ENCODE measurements at places on chromosomes 6 and 20.

GRCh38 chr6:116542426-116542825, 3.1 kb downstream of the TRAPPC3L start:
- no peak for DNase-seq

DNA sequence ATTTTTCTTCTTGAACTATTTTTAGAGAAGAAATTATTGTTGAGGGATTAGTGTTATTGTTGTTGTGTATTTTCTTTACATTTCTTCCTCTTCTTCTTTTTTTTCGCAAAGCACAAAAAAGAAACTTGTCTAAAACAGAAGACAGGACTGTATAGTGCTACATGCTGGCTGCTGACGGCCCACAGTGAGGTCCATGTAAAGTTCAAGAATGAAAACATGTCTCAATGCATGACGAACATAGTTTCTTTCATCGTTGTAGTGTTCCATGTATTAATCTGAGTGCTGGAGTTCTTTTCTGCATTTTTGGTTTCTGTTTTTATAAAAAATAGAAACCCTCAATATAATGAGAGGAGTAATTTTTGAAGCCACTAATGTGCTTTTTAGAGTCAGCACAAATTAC, 462.9 kb upstream of the MARCKS start:
- DNase-seq = no peak

GRCh38 chr6:84462698-84463097, 235.3 kb upstream of the CEP162 start:
- DNase-seq = no peak

DNA sequence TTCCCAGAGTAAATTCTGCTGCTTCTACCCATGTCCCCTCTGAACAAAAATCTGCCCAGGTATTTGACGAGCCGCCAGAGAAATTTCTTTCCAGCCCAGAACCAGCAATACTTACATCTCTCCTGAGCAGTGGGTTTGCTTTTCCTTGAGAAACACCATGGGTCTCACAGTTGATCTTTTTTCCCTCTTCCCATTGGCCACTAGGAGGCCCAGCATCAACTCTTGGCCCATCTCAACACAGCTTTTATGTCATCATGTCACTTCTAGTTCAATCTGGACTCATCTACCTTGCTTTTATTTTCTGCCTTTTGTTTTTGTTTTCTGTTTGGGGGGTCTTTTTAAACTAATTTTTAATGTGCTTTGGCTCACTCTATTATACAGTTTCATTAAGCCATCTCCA, 18.8 kb downstream of the MAFB start:
- DNase-seq = no peak

- DNase-seq = no peak
These were observed 4.8 kb upstream of the ADGB start for GRCh38 chr6:146593986-146594385.

GRCh38 chr20:1933465-1933870, 38.3 kb downstream of the SIRPA start:
- no peak for DNase-seq

DNA sequence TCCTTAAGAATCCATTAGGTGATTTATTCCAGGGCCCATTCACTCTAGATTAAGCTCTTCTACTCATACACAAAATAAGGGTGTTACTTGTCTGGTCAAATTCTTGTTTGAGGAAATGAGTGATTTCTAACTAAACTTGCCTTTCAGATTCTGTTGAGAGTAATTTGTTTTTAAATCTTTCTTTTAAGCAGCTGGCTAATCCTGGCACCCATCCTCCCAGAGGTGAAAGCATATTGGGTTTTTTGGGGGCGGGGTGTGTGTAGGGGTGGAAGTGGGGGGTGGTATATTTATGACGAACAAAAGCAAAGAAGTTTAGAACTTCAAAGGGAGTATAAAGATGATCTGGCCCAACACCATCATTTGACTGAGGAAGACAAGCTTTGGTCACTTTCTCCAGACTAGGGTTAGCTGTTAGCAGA, 94.7 kb downstream of the RTN4IP1 start:
- no peak for DNase-seq

DNA sequence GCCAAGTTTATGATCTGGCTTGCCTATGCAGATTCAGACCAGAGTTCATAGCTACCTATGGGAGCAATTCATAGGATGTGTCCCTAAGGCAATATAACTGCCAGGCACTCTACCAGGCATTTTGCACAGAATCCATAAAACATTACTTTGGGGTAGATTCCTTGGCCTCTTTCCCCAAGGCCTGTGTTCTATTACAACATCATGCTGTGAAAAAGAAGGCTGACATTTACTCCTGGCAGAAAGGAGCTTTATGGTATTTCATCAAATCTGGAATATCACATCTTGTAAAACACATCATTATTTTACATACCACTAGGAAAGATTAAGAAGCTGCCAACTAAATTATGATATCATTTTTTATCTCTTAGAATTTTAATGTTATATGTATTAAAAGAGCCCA, 287.0 kb upstream of the MARCKS start:
- DNase-seq = no peak

GRCh38 chr6:166494757-166495486, 91.6 kb downstream of the RAMACL start:
- peak; percentile 29 for DNase-seq

- DNase-seq = no peak
These were observed 52.1 kb upstream of the BEND6 start for GRCh38 chr6:56902641-56903464.

DNA sequence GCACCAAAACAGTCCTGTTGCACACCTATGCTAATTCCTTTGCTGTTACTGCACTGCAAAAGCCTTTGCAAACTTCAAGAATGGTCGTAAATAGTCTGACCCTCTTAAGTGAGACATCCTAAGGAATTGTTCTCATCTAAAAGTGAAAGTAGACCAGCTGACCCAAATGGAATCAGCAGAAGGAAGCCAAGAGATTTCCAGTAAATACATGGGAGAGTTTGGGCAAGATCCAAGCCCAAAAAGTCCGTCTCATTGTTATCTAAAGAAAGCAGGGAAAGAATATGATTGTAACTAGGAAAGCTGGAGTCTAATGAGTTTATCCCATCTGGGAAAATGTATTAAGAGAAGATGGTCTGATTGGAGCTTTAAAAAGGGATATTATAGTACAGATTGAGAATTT, 43.0 kb upstream of the HIVEP1 start:
- DNase-seq = no peak

DNA sequence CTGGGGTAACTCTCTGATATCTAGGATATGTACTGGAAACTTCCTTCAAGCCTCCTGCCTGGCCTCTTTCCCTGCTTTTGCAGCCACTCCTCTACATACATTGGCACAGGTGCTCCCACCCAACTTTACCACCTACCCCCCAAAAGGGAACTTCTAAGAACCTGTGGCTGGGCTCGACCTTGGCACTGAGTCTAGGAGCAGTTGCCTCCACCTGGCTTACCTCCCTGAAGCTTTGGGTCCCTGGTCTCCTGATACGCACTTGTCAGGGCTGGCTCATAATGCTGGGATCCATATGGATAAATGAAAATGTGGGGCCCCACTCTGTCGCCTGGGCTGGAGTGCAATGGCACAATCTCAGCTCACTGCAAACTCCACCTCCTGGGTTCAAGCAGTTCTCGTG, 56.2 kb downstream of the SSR1 start:
- no peak for DNase-seq

DNA sequence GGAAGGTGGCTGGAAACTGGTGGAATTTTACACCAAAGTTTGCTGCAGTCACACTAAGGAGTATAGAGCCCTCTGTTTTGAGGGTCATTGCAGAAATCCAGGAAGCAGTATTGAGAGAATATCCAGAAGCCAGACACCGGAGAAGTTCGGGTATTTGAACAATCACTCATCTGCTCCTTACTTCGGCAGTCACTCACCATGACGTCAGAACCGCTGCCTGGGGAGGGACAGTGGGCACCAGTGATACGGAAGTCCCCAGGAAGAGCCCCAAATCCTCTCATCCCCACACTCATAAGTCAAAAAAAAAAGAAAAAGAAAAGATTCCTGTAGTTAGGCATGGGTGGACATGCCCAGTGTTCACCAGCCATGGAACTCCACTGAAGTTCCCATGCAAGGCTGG, 4.0 kb downstream of the LY6G5C start:
- DNase-seq = no peak

GRCh38 chr6:78611886-78612480, 255.4 kb upstream of the IRAK1BP1 start:
- DNase-seq = no peak

- DNase-seq = no peak
These were observed 48.4 kb downstream of the LRP11 start for GRCh38 chr6:149815788-149816187.

DNA sequence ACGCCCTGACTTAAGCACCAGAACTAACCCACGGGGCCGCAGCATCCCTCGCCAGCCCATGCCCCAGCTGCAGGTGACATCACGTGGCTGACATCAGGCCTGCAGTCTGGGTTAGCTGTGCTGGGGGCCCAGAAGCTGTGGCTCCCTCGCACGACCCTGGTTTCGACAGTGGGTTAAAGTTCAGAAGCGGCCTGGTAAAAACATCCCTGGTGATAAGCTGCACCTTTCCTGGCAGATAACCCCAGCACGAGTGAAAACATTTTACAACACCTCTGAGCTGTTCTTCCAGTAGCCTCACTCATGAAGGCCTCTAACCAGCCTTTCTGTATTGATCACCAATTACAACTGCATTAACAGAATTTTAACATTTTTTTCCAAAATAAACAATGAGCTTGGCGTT, 136.4 kb upstream of the RREB1 start:
- no peak for DNase-seq

GRCh38 chr20:44866703-44867335, 18.7 kb upstream of the YWHAB start:
- DNase-seq = no peak

GRCh38 chr20:39547546-39548408, 585.6 kb downstream of the DHX35 start:
- no peak for DNase-seq

DNA sequence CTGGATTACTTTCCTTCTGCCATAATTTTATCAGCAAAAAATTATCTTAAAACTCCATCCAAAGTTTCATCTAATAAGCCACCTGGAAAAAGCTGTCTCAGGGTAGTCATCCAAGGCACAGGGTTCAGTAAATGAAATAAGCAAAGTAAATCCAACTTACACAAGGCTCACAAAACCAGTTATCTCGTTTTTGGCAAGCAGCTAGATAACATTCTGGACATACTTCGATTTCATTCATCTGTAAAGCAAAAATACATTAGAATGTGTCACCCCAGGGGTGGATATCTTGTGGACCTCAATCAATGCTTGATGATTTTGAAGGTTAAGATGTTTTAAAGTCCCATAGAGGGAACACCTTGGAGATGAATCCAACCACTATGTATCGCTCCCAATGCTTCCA, 73.1 kb downstream of the ZMYND8 start:
- DNase-seq = no peak

- DNase-seq = no peak
These were observed 61.5 kb upstream of the FNDC1 start for GRCh38 chr6:159107451-159108260.

DNA sequence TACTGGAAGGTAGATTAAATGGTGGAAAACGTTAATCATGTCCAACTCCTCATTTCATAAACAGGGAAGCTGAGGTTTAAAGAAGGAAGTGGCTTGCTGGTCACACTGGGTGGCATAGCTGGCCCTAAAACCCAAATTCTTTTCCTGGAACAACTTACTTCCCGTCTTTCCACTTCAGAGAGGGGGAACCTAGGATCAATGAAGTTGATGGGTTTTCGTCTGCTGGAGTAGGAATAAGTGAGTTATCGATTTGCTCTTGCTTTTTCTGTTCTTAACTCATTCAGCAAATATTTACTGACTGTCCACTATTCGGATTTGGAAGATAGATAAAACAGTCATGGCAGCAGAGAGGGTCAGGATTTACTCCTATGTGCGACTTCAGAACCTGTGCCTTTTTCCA, 1.2 kb upstream of the SYS1 start:
- no peak for DNase-seq
